ENCODE measurements at places on chromosomes 5 and 9.

- no peak for DNase-seq
Observed at GRCh38 chr5:159331093-159331973, 1.0 kb upstream of the IL12B start.

GRCh38 chr9:16530669-16531642 is 339.5 kb downstream of the BNC2 start:
- DNase-seq, result no peak

GRCh38 chr9:124849801-124850200 is 3.5 kb upstream of the WDR38 start:
- no peak for DNase-seq

DNA sequence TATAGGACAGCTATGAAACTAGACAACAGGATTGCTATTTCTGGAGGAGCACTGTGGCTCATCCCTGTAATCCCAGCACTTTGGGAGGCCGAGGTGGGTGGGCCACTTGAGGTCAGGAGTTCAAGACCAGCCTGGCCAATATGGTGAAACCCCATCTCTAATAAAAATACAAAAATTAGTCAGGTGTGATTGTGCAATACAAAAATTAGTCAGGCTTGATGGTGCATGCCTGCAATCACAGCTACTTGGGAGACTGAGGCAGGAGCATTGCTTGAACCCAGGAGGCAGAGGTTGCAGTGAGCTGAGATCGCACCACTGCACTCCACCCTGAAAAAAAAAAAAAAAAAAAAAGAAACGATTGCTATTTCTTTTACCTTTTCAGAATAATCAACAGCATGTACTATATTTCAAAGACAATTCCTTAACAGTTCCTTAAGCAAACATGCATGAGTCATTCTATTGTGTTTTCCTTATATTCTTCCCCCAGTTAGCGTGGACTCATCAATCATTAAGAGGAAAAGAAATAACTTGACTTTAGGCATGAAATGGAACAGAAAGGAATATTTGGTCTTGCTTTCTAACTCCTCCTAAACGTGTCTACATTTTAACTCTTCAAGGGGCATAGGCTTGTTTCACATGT is 162.6 kb downstream of the TAF11L14 start:
- no peak for DNase-seq

- no peak for DNase-seq
Observed at GRCh38 chr5:129966071-129966470, 61.8 kb downstream of the CHSY3 start.
